Stimulated activated naive B cell treated with anti-CD40 and anti-IgM and Interleukin-4, amounts not matched to agents 10 μg/mL and 1 μg/mL and 100 μg/mL, for 72 hours (primary cell): ENCODE measurements at places on chromosomes 12 and 14.

GRCh38 chr14:92653162-92653651 lies 95.2 kb downstream of the LGMN start:
- DNase-seq = no peak

GRCh38 chr12:25236190-25236589 lies 14.5 kb downstream of the KRAS start:
- DNase-seq = no peak

- no peak for DNase-seq
These were observed 53.4 kb upstream of the DLK1 start for GRCh38 chr14:100673085-100673806.

GRCh38 chr12:57461276-57461916 lies 1.8 kb downstream of the GLI1 start:
- no peak for DNase-seq

GRCh38 chr14:31212893-31213292 lies 5.3 kb upstream of the HECTD1 start:
- DNase-seq = no peak
